ENCODE measurements at places on chromosomes 3 and 15. TPM values are rescaled to one million over a fixed set of nuclear protein-coding genes. Genes with fewer than 3 reads are reported as not detected.

TIPIN gene
- 4.3 TPM for total RNA-seq

CCK gene
- not detected for total RNA-seq

GRCh38 chr15:99441444-99441800 is 124.4 kb upstream of the MEF2A start:
- peak; percentile 68 for DNase-seq

- no peak for DNase-seq
These were observed 362.3 kb upstream of the GOLIM4 start for GRCh38 chr3:168457954-168458539.

DNA sequence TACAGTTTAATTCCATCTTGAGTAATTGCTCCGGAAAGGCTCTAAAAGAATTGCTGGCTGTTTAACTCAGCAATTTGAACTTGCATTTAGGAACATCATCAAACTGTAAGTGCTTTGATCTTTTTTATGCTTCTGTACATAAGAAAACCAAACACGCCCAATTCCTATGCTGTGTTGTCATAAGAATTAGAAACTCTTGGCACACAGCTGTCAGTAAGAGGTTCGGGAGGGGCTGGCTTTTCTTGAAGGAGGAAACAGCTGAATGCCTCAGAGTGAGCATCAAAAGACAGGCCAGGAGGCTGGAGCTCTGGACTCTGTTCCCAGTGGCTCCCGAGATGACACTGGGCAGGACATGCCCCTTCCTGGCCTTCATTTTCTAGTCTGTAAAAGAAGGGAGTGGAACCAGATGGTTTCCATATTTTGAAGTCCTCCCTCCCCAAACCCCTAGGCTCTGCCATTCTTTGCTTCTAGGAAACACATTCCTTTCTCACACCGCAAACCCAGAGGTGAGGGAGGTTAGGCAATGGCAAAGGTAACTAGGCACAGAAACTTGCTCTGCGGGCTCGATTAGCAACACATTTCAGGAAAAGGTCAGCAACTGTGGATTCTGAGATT is 73.7 kb upstream of the DLG1 start:
- DNase-seq = peak; percentile 37

DNA sequence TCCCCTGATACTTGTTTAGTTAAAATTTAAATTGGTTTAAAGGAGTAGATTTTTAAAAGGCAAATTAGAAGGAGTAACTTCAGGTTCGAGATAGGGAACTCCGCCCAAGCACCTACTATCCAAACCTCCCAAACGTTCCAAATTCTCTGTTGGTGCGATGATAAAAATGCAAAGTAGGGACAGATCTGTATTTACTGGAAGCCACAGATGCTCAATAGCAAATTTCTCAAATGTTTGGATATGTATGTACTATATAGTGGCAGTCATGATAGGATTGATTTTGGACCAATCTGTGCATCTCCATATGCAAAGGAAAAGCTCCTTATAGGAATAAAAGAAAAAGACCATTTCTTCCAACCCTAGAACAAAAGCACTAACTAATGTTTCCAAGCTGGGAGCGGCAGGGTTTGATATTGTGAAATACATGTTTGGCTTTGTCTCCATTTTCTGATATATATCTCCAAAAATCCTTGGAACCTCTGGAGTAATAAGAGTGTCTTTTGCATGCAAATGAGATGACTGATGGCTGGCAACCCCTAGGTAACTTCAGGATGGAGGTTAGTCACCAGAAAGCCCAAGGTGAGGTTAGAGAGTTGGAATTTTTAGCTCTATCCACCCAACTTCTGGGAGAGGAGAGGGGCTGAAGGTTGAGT is 15.6 kb downstream of the RTP2 start:
- DNase-seq = no peak

- DNase-seq = no peak
These were observed 595.1 kb upstream of the TGFBR2 start for GRCh38 chr3:30011237-30011803.

Data from lower leg skin (tissue), 4 donors.